ENCODE measurements at places on chromosomes 1 and 21. TPM values are rescaled to one million over a fixed set of nuclear protein-coding genes. Genes with fewer than 3 reads are reported as not detected.

GRCh38 chr1:69524015-69524414, 43.7 kb upstream of the LRRC7 start:
- no peak overlapping the region for H3K27ac ChIP-seq
- no peaks in the 10 kb centered on the region for H3K4me1 ChIP-seq
- H3K27me3 ChIP-seq, result no peaks in the 10 kb centered on the region

GRCh38 chr1:54461731-54462596, 55.8 kb upstream of the SSBP3 start:
- no peaks in the 10 kb centered on the region for H3K27me3 ChIP-seq
- no peak for DNase-seq
- no peak overlapping the region for H3K27ac ChIP-seq
- peaks cover 10% of the 10 kb centered on the region for H3K4me1 ChIP-seq
- no peak overlapping the region for H3K4me3 ChIP-seq

- H3K27me3 ChIP-seq, result no peaks in the 10 kb centered on the region
- H3K4me1 ChIP-seq, result no peaks in the 10 kb centered on the region
- no peak for DNase-seq
- H3K27ac ChIP-seq, result no peak overlapping the region
- no peaks in the 10 kb centered on the region for H3K36me3 ChIP-seq
These were observed 16.5 kb downstream of the CLDN19 start for GRCh38 chr1:42723511-42723910.

GRCh38 chr21:46323227-46323709, 402 bp downstream of the C21orf58 start:
- peak overlapping the region; percentile 94 for H3K27ac ChIP-seq
- H3K27me3 ChIP-seq, result no peaks in the 10 kb centered on the region
- H3K4me3 ChIP-seq, result peak overlapping the region; percentile 87
- peaks cover 5% of the 10 kb centered on the region for H3K4me1 ChIP-seq
- DNase-seq, result no peak

The LINGO4 gene
- total RNA-seq, result not detected

The DYRK3 gene
- total RNA-seq, result 8.9 TPM

GRCh38 chr1:180560868-180561600, 2.3 kb downstream of the OVAAL start:
- H3K36me3 ChIP-seq, result no peaks in the 10 kb centered on the region
- DNase-seq, result no peak
- no peak overlapping the region for H3K27ac ChIP-seq
- no peaks in the 10 kb centered on the region for H3K4me1 ChIP-seq
- 0 out of 2 replicates have a peak, but pooled peaks cover 3% of the 10 kb centered on the region for H3K27me3 ChIP-seq

All from GM12878 (cell line).